Bladder microvascular endothelial cell (primary cell): ENCODE measurements at places on chromosomes 2 and 18. TPM values are rescaled to one million over a fixed set of nuclear protein-coding genes. Genes with fewer than 3 reads are reported as not detected.

The CIB4 gene
- not detected in 2 replicates for total RNA-seq

The HOXD4 gene
- 2.1 and 8.0 TPM in 2 replicates for total RNA-seq

The TUBA3E gene
- total RNA-seq = not detected in 2 replicates

The UGT1A10 gene
- 0.06 TPM in 1 of 2 replicates, not detected in the other for total RNA-seq

The MEP1B gene
- total RNA-seq = 0.25 TPM in 1 of 2 replicates, not detected in the other

The C1GALT1C1L gene
- total RNA-seq = 0.13 TPM in 1 of 2 replicates, not detected in the other

The OSR1 gene
- total RNA-seq = under 0.01 and 0.69 TPM in 2 replicates

The MBP gene
- 0.97 and 3.8 TPM in 2 replicates for total RNA-seq

The ZNF397 gene
- 3.9 and 12.3 TPM in 2 replicates for total RNA-seq

The CNRIP1 gene
- 34.0 and 42.7 TPM in 2 replicates for total RNA-seq

The MPP4 gene
- 4.2 and 4.7 TPM in 2 replicates for total RNA-seq

The STARD6 gene
- not detected in 2 replicates for total RNA-seq

The KRTCAP3 gene
- total RNA-seq = 0.44 and 0.49 TPM in 2 replicates

The VWC2L gene
- total RNA-seq = not detected in 2 replicates

The TRABD2A gene
- total RNA-seq = 0.32 and 0.38 TPM in 2 replicates

The SCYGR4 gene
- total RNA-seq = not detected in 2 replicates

The OTOS gene
- total RNA-seq = not detected in 2 replicates

The LTBP1 gene
- 9.2 and 29.9 TPM in 2 replicates for total RNA-seq

The DNAJC5G gene
- 0.16 and 4.4 TPM in 2 replicates for total RNA-seq

The MARCHF4 gene
- total RNA-seq = 3.2 and 5.7 TPM in 2 replicates

The C2orf15 gene
- total RNA-seq = under 0.01 TPM in 1 of 2 replicates, not detected in the other

The CD207 gene
- total RNA-seq = 0.16 TPM in 1 of 2 replicates, not detected in the other

The PAIP2B gene
- total RNA-seq = 0.65 and 1.8 TPM in 2 replicates
